ENCODE measurements at places on chromosomes 6 and 20.

DNA sequence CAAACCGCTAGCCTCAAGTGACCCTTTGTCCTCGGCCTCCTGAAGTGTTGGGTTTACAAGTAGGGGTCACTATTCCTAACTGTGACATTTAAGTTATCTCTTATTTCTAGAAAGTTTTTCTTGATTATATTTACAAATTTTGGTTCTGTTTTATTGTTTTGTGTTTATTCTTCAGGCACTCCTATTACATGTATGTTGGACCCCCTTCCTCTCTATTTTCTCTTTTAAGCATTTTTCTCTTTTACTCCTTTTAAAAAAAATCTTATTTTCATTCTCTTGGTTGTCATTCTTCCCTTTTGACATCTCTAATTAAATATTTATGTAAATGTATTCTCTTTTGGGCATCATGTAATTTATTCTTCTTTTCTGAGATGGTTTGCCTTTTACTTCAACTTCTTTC, 50.4 kb upstream of the MAP3K7 start:
- no peak for DNase-seq

DNA sequence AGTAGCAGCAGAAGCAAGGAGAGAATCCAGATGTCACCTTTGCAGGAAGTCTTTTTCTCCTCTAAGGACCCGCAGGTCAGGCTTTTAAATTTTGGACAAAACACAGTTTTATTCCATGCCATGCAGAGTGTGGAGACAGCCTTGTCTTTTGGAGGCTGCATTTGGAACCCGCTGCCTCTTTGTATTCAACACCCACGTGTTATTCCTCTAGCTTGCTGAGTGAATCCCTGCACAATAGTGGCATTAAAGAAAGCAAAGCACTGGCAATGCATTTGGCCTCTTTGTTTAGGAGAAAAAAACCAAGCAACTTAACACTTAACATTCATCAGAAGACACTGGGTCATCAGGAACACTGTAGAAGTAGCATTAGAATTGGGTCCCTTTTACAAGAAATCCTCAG, 43.5 kb downstream of the TFAP2B start:
- DNase-seq: no peak

- no peak for DNase-seq
Observed at GRCh38 chr20:20215976-20216727, 151.8 kb upstream of the INSM1 start.

DNA sequence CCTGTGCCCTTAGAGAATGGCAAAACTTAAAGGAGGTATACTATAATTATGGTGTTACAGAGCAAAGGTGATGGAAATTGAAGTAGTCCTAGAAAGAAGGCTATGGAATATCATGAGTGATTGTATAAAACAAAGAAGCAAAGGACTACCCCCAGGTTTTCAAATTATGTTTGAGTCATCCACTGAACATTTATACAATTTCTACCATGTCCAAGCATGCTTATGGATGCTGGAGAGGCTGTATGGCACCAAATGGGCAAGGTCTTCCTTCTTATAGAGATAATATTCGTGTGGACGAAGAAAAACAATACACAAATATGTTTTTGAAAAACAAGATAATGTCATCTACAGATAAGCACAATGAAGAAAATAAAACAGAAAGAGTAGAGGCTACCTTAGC, 177.5 kb downstream of the KHDC1L start:
- no peak for DNase-seq

GRCh38 chr6:12036766-12037165, 24.7 kb downstream of the HIVEP1 start:
- no peak for DNase-seq

Measured in suppressor macrophage treated with lipopolysaccharide for 4 hours (primary cell).